ENCODE measurements at places on chromosomes 12 and 14.

DNA sequence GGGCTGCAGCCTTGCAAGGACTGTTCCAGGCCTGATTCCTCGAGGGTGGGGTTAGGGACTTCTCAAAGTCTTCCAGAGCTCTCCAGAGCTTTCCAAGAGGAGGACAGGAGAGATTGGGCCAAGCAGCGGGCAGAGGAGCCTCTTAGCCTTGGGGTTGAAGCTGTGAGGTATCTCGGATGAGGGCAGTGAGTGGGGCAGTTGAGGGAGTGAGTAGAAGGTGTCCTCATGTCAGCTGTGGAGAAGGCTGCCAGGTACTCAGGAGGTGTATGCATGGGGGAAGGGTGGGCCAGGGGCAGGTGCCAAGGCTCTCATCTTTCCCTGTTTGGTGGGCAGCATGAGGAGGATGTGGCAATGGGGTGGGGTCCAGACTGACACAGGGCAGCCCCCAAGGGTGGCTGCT, 7.7 kb downstream of the KRT83 start:
- no peak for DNase-seq

GRCh38 chr12:45633733-45634132, 95.8 kb upstream of the ARID2 start:
- no peak for DNase-seq

GRCh38 chr12:6069437-6070093, 54.9 kb downstream of the VWF start:
- no peak for DNase-seq

GRCh38 chr12:10405294-10405693, 4.3 kb downstream of the KLRC4 start:
- no peak for DNase-seq

- DNase-seq, result no peak
Observed at GRCh38 chr12:65740873-65741600, 83.2 kb upstream of the HMGA2 start.

GRCh38 chr14:75647640-75648039, 13.0 kb downstream of the ERG28 start:
- no peak for DNase-seq

- DNase-seq, result no peak
Observed at GRCh38 chr14:65177551-65177950, 75.2 kb upstream of the MAX start.

- DNase-seq, result no peak
Observed at GRCh38 chr12:243381-243780, 19.3 kb downstream of the SLC6A13 start.

GRCh38 chr14:28012629-28013415, 753.8 kb upstream of the FOXG1 start:
- no peak for DNase-seq

- no peak for DNase-seq
Observed at GRCh38 chr14:22476005-22476751, 112.8 kb downstream of the DAD1 start.

GRCh38 chr12:122058549-122059149, 19.9 kb upstream of the MLXIP start:
- DNase-seq, result no peak

DNA sequence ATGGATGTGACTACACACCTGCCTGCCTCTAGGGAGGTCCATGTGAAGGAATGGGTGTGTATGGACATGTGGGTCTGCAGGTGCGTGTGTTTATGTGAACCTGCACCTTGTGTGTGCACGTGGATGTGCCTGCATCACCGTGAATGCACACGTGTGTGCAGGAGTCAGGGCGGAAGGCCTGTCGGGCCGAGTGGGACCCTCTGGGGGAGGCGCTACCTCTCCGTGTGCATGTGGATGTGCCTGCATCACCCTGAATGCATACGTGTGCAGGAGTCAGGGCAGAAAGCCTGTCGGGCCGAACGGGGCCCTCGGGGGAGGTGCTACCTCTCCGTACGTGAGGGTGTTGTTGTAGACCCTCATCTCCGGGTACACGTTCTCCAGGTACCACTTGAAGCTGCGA, 56.5 kb downstream of the NOC4L start:
- no peak for DNase-seq

- no peak for DNase-seq
Observed at GRCh38 chr12:95321516-95322246, 104.1 kb downstream of the VEZT start.

DNA sequence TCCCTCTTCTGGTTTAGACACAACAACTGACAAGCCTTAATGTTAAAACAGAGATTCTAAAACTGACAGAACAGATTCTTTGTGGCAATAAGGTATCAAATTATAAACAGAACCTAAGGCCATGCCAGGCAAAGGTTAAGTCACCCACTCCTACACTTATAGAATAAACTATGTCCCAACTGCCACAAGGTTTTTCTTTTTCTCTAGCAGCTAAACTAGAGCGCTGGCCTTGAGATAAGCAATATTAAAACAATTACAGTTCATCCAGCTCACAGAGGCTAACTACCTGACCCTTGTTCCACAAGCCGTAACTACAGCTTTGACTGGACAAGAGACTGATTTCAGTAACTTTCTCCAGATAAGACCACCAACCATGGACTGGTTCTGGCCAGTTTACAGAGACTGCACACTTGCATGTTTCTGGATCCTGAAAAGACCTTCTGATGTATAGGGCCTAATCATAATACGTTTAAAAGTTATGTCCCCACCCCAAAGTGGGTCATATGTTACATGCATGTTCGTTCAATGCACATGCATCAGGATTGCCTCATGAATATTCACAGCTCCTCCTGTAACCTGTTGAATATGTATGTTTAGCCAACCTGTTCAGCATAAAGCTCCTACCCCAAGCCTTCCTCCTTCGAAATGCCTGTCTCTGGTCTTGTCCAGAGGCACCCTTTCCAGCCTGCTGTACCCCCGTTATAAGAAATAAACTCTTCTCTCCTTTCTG, 61.9 kb upstream of the VASH1 start:
- no peak for DNase-seq

DNA sequence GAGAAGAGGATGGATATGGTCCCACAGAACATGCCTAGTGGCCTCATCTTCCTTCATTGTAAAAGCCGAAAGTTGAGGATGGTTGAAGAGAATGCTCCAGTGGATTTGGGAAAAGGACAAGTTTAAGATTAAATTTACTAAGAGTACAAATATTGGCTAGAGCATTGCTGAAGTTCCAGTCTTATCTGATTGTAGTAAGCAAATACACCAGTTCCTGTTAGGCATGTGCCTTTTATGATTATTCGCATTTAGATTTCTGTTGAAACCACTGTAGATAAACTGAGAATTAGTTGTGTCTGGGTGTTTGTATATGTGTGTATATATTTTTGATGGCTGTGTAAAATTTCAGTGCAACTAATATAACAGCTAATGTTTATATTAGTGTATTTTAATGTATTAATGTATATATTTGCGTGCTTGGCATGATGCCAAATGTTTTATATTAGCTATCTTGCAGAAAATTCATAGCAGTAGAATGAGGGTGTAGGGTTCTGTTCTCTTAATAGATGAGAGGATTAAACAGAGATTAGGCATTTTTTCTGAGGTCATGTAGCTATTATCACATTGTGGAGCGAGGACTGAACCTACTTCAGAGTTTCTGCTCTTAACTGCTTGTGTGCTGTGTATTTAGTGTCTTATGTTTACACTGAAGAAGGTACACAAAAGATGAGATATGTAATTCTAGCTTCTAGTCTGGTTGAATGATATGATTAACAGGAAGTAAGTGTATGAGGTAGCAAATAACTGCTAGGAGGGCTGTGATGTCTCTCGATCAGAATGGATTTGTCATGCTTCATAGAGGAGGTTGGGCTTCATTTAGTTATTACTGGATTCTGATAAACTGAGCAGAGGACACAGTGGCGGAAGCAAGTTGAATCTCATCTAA, 21.1 kb downstream of the FKBP3 start:
- DNase-seq, result peak; percentile 79

DNA sequence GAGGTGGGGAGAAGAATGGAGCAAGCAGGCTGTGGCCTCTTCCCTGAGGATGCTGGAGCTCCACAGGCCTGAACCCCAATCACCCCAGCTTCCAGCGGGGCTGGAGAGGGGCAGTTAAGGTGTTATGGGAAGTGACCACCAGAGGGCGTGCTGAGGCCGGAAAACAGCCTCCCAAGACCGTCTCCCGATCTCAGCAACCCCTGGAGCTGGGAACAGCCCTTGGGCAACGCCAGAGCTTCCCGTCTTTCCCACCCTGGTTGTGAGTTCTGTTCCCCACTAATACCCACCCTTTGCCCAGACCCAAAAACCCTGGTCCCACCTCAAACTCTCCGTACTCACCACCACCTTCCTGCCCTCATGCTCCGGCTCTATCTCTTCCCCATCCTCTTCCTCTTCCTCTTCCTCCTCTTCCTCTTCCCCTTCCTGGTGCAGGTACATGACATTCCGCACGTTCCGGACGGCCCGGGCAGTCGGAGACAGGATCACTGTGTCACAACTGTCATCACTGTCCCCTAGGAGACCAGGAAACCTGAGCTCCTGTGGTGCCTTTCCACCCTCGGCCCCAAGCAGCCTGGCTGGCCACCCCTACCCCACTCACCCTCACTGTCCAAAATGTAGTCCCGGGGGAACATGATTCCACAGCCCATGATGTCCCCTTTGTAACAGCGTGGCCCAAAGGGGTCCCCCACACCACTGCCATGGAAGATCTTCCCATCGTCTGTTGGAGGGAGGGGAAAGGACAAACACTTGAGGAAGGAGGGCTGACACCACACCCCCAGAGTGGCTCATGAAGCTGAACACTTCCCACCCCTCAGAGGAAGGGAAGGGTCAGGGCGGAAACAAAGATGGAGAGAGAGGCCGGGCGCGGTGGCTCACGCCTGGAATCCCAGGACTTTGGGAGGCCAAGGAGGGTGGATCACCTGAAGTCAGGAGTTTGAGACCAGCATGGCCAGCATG, 12.9 kb downstream of the SPRYD3 start:
- peak; percentile 36 for DNase-seq

GRCh38 chr14:104291123-104292000, 153.0 kb downstream of the KIF26A start:
- no peak for DNase-seq

- no peak for DNase-seq
Observed at GRCh38 chr14:78586681-78587080, 416.5 kb downstream of the NRXN3 start.

DNA sequence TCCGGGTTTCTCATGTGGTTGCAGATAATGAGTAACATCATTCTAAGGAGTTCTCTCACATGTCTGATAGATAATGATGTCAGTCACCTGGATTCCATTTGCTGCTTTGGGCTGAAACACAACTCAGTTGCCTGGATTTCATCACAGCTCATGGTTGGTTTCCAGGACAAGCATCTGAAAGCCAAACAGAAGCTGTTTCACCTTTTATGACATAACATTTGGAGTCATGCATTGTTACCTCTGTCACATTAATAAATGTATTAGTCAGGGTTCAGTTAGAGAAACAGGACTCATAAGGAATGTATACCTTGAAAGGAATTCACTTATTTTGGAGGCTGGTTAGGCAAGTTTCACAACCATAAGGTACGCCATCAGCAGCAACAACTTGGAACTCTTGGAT, 251.9 kb upstream of the ATXN7L3B start:
- DNase-seq, result no peak

All from NCI-H2029 treated with DMSO at 0.1 percent for 48 hours (cell line).